ENCODE measurements at places on chromosomes 16 and 17.

- peak; percentile 37 for DNase-seq
These were observed 58.8 kb downstream of the NT5M start for GRCh38 chr17:17361867-17362539.

GRCh38 chr17:14050616-14051015, 18.7 kb upstream of the COX10 start:
- DNase-seq = peak; percentile 27

GRCh38 chr17:29726715-29727252, 104.1 kb upstream of the CORO6 start:
- DNase-seq = peak; percentile 35

DNA sequence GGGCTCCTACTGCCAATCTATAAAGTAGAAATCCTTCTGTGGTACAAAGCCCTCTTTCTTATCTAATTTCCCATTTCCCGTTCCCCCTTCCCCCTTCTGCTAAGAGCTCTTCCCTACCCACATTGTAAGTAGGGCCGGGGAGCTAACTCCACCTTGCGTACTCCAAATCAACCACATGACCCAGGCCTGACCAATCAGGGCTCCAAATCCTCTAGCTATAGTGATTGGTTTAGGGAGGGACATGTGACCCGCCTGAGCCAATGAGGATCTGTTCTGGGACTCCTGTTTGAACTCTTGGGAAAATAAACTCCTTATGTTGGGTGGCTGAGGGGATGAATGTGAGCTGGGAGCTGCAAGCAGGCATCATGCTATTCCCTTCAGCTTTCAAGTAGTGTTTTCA, 40.9 kb upstream of the MEOX1 start:
- no peak for DNase-seq

GRCh38 chr17:4728124-4728523, 3.1 kb upstream of the MED11 start:
- DNase-seq = no peak
